Stimulated activated naive B cell treated with anti-CD40 and anti-IgM and Interleukin-4, amounts not matched to agents 10 μg/mL and 1 μg/mL and 100 μg/mL, for 72 hours (primary cell): ENCODE measurements at places on chromosomes 12 and 14.

- no peaks in the 10 kb centered on the region for H3K4me1 ChIP-seq
- no peak overlapping the region for H3K27ac ChIP-seq
- no peak overlapping the region for H3K4me3 ChIP-seq
- H3K27me3 ChIP-seq = peaks cover 11% of the 10 kb centered on the region
- H3K36me3 ChIP-seq = no peaks in the 10 kb centered on the region
These were observed 209.2 kb upstream of the C14orf180 start for GRCh38 chr14:104370256-104370870.

DNA sequence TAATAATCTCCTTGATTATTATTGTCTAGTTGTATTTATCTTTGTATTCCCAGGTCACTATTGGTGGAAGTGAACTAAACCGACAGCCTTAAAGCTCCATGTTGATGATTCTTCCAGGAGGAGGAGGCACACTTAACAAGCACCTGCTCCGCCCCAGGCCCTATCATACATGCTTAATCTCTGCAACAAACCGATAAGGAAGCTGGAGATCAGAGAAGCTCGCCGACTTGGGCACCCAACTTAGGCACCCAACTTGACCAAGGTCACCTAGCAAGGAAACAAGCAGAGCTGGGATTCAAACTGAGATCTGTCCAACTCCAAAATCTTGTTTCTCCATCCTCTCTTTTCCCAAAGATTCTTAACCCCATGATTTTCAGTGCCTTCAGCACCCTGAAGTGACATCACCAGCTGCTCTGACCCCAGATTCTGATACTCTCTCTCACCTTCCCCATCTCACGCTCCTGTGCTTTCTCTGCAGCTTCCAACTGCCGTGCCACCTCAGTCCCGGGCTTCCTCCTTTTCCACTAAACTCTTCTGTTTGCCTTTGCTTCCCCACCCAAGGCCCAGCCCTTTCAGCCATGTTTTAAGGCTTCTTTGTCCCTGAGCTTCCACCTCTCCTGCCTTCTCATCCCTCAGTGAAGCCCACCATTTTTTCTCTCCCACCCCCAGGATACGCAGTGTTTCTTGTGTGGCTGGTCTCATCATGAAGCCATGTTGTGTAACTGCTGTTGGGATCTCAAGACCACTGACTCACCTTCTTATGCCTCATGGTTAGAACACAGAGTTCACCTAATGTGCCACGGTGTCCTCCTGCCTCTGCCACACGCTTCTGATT, 6.6 kb upstream of the KRT18 start:
- no peaks in the 10 kb centered on the region for H3K36me3 ChIP-seq
- H3K27me3 ChIP-seq = peaks cover 20% of the 10 kb centered on the region
- no peaks in the 10 kb centered on the region for H3K4me1 ChIP-seq
- no peak overlapping the region for H3K27ac ChIP-seq
- DNase-seq = no peak

- no peak for DNase-seq
- no peaks in the 10 kb centered on the region for H3K36me3 ChIP-seq
- peaks cover 21% of the 10 kb centered on the region for H3K27me3 ChIP-seq
These were observed 780 bp downstream of the SERPINA4 start for GRCh38 chr14:94562022-94562421.

GRCh38 chr14:49250109-49250508, 336.1 kb downstream of the RPS29 start:
- H3K27me3 ChIP-seq = peaks cover 15% of the 10 kb centered on the region
- DNase-seq = no peak
- no peaks in the 10 kb centered on the region for H3K36me3 ChIP-seq
- H3K4me3 ChIP-seq = no peak overlapping the region

DNA sequence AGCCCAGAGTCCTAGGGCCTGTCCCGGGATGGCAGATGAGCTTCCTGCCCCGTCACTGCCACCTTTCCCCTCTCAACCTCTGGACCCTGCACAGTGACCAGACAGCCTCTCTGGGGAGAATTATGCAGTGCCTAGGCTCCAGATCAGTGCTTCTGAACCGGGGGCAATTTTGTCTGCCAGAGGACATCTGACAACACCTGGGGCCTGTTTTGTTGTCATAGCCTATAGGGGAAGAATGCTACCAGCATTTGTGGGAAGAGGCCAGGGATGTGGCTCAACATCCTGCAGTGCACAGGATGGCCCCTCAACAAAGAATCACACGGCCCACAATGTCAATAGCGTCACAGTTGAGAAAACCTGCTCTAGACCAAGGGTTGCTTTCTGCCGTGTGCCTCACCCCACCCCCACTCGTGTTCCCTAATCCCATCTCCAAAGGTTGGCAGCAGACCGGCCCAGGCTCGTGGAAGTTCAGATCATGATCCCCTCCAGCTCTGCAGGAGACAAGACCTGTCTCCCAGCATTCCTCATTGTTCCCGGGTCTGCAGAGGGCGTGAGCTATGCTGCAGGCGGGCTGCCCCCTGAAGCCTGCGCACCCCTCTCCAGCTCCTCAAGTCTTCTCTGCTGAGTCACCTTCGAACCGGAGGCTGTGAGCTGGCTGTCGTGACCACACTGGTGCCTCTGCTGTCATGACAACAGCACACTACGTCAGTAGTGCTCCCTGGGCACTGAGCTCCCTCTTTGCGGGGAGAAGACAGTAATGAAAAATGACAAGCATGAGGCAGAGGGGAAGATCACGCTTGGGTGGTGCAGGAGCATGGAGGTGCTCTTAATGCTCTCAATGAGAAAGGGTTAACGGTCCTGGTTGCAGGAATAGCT, 2.0 kb upstream of the GAPDH start:
- H3K4me1 ChIP-seq = peaks cover 24% of the 10 kb centered on the region
- peaks cover 57% of the 10 kb centered on the region for H3K36me3 ChIP-seq
- H3K27me3 ChIP-seq = no peaks in the 10 kb centered on the region
- DNase-seq = peak; percentile 65
- H3K27ac ChIP-seq = peak overlapping the region; percentile 99

DNA sequence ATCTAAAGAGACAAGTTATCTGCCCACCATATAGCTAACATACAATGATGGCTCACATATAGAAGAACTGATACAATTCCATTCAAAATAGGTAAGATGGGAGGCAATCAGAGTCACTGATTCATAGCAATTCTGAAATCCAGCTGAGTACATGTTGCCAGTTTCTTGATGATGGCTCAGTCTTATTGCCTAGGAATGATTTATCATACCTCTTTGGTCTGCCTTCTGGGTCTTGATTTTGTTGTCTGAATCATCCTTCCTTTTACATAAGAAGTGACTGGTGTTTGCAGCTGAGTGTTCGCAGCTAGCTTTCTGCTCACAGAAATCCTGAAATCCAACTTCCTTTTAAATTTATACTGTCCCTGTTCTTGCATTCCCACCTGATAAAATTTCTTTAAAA, 463.2 kb upstream of the MGAT4C start:
- DNase-seq = no peak
- H3K27ac ChIP-seq = no peak overlapping the region
- H3K27me3 ChIP-seq = no peaks in the 10 kb centered on the region
- H3K4me3 ChIP-seq = no peak overlapping the region
- no peaks in the 10 kb centered on the region for H3K4me1 ChIP-seq

DNA sequence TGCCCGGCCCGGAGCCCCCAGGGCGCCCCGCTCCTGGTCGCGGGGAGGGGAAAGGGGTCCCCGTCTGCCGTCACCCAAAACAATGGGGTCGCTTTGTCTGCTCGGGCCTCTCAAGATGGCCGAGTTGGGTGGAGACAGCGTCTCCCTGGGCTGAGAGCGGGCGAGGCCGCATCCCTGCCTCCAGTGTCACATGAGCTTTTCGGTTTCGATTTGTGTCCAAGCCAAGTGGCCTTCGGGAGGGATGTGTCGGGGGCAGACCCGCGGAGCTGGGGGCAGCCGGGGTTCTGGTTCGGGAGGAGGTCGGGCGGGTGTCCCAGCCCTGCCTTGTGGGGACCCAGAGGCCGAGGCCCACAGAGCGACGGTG, 790 bp downstream of the DYNC1H1 start:
- H3K27ac ChIP-seq = peak overlapping the region; percentile 96
- no peaks in the 10 kb centered on the region for H3K27me3 ChIP-seq
- H3K36me3 ChIP-seq = peaks cover 14% of the 10 kb centered on the region
- peak overlapping the region; percentile 98 for H3K4me3 ChIP-seq
- peaks cover 23% of the 10 kb centered on the region for H3K4me1 ChIP-seq

GRCh38 chr12:97398704-97399103, 63.9 kb upstream of the RMST start:
- H3K27me3 ChIP-seq = no peaks in the 10 kb centered on the region
- H3K36me3 ChIP-seq = no peaks in the 10 kb centered on the region
- H3K27ac ChIP-seq = no peak overlapping the region
- H3K4me3 ChIP-seq = no peak overlapping the region
- DNase-seq = no peak
- H3K4me1 ChIP-seq = no peaks in the 10 kb centered on the region

DNA sequence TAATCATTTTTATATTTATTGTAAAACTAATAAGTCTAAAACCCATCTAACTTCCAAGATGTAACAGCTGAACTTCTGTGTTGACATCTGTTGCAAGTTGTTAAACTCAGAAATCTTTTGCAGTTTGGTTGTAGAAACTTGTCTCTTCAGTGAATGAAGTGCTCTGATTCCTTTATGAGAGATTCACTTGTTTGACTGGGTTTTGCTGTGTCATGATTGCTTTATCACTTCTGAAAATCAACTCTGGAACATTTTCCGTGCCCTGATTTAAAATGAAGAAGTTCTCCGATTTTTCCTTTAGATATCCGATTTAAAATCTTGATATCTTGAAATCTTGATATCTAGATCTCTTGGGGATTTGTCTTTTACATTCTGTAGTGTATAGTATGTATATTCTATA, 65.1 kb downstream of the DIP2B start:
- no peaks in the 10 kb centered on the region for H3K27me3 ChIP-seq
- no peak overlapping the region for H3K4me3 ChIP-seq
- no peak overlapping the region for H3K27ac ChIP-seq
- peaks cover 54% of the 10 kb centered on the region for H3K4me1 ChIP-seq
- peaks cover 7% of the 10 kb centered on the region for H3K36me3 ChIP-seq
- DNase-seq = no peak

DNA sequence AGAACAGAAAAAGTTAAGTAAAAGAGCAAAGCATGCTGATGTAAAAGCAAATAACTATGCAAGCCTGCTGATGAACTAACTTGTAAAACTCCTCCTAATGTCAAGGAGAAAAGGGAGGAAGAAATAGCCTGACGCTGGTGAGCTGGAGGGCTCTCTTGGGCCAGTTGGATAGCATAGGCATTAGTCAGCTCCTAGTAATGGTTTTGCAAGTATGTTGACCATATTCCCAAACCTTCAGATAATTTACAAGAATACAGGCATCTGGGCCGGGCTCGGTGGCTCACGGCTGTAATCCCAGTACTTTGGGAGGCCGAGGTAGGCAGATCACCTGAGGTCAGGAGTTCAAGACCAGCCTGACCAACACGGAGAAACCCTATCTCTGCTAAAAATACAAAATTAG, 871.4 kb downstream of the C12orf50 start:
- no peaks in the 10 kb centered on the region for H3K27me3 ChIP-seq
- no peaks in the 10 kb centered on the region for H3K36me3 ChIP-seq
- no peak overlapping the region for H3K27ac ChIP-seq
- H3K4me1 ChIP-seq = no peaks in the 10 kb centered on the region
- no peak for DNase-seq

- peaks cover 24% of the 10 kb centered on the region for H3K4me1 ChIP-seq
- H3K27ac ChIP-seq = no peak overlapping the region
- H3K27me3 ChIP-seq = no peaks in the 10 kb centered on the region
- DNase-seq = no peak
These were observed 63.9 kb downstream of the TGFB3 start for GRCh38 chr14:75917946-75918335.

DNA sequence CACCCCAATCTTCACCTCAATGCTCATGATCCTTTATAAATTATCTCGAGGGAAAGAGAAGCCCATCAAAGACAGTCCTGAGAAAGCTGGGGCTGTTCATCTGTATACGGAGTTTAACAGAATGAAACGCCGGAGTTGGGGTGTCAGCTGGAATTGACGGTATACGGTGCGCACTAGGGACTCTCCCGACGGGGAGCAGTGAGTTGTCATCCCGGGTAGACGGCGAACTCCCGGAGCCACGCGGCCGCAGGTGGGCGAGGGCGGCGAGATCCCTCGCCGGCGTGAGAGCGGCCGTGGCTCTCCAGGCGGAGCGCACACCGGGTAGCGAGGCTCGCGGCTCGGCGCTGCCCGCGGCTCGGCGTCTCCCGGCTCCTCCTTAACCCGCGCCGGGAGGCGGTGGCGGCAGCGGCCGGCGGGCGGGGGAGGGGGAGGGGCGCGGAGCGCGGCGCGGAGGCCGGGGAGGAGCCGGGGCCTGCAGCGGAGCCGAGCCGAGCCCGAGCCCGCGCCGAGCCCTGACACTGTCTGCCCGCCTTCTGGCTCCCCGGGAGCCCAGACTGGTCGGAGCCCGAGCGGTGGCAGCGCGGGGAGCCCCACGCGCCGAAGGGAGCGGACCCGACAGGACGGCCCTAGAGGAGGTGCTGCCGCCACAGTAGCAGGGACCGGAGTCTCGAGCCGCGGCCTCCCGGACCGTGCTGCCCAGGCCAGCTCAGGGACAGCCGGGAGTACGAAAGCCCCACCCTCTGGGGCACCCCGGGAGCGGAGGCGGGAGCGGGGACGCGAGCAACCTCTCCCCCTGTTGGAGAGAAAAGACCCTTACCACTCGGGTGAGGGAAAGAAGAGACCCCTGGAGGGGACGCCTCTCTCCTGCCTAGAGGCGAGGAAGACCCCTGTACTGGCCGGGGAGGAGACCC, at the start of gene FOXJ2:
FOXJ2 (plus strand) TSS at position 475 of the 911 bp plus-strand sequence. CDS start 7,117 bp downstream, outside the sequence.
- H3K36me3 ChIP-seq = no peaks in the 10 kb centered on the region
- H3K4me1 ChIP-seq = peaks cover 41% of the 10 kb centered on the region
- H3K4me3 ChIP-seq = peak within 1 kb of the TSS; percentile 90
- no peaks in the 10 kb centered on the region for H3K27me3 ChIP-seq

DNA sequence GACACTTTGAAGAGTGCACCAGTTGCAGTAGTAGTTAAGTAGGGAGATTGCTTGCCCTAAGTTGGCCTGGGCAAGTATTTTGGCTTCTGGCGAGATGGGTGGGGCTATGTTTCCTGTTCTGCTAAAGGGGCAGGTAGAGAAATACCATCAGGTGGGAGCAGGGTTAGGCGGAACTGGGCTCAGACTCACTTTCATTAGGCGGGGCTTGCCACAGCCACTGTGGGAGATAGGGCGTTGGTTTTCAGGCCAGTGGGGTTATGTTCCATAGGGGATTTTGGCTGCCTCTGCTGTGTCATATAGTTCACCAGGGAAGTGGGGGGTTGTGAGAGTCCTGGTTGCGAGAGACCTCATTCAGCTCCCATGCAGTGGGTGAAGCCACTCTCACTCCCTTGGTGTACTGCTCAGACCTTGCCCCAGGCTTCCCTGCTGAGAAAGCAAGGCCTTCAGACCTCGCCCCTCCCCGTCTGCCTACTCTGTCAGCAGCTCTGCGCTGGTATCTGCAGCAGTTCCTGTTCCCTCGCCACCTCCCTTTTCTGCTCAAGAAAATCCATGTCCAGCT, 43.3 kb downstream of the AEBP2 start:
- H3K4me1 ChIP-seq = peaks cover 27% of the 10 kb centered on the region
- peak overlapping the region; percentile 83 for H3K27ac ChIP-seq
- peaks cover 81% of the 10 kb centered on the region for H3K36me3 ChIP-seq
- DNase-seq = peak; percentile 43

DNA sequence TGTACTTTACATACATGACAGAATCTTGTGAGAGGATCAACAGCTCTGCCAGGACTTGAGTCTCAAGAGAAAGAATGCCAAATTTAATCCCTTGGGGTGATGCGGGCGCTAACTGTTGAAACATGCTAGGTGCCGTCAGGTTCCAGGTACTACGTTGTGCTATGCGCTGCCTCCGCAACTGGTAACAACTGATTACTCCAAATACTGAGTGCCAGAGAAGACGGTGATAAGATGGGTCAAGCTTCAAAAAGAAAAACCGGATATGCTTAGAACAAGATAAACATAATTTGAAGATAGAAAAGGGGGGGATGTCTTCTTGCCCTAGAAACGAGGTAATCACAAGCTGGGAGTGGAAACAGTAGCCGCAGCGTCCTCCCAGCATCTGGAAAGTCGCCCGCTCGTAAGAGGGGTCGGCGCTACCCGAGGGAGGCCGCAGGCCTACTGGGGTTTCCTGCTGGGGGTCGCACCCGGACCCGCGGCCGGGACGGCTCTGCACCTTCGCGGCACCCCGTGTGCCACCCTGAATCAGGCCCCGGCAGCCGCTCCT, 678 bp downstream of the ZBTB25 start:
- peak; percentile 19 for DNase-seq
- peak overlapping the region; percentile 100 for H3K27ac ChIP-seq
- H3K27me3 ChIP-seq = no peaks in the 10 kb centered on the region
